ENCODE measurements at places on chromosomes 4 and X.

DNA sequence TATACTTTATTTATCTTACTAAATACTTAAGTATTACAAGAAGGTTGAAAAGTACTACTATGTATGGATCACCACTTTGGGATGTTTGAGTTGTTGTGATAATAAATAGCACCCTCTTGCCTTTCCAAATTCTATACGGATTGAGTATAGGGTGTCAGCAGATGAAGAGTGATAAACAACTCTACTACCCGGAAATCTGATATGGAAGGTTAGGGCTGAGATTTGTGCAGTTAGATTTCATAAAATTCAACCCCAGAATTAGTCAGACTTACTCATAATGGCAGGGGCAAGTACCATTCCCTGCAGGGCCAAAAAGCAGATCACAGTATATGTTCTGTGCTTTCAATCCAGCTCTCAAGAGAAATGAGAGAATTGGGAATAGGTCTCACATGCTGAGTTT is 1008.9 kb upstream of the PCDH7 start:
- no peak for DNase-seq

GRCh38 chr4:145882604-145883003 is 56.0 kb downstream of the ZNF827 start:
- no peak for DNase-seq

GRCh38 chr4:4572821-4573220 is 31.0 kb upstream of the STX18 start:
- DNase-seq, result no peak

DNA sequence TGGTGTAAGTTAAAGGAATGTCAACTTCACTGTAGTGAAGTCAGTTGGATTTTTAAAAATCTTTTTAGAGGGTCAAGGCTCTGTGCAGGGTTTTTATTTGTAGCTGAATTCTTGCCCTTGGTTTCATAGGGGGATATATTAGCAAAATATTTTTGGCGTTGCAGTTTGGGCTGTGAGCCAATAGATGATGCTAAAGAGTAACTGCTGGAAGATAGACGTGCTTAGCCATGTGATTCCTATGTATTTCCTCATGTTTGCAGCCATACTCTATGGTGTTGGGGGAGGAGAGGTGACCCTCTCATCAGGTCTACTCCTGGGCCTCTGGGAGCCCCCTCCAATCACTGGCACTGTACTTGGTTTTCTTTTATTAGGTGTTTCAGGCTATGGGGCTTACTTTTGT is 246.7 kb upstream of the ARHGAP24 start:
- DNase-seq, result no peak

- no peak for DNase-seq
These were observed 20.6 kb downstream of the SH3D19 start for GRCh38 chr4:151304755-151305154.

- no peak for DNase-seq
These were observed 32.5 kb downstream of the MEPE start for GRCh38 chr4:87865288-87865687.

DNA sequence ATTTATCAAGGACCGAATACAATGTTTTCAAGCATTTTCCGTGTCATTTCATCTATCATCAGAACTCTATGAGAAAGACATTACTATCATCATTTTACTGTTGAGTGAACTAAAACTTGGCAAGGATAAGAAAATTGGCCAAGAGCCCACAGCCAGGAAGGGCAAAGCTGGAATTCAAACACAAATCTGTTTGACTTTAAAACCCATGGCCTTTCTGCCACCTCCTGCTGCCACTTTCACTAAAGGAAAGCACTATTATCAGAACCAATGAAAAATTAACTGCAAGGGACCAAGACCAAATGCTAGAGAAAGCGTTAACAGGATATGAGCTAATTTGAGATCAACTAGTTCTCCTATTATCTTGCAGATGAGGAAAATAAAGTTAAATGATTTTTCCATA is 2759.2 kb downstream of the ARAP2 start:
- no peak for DNase-seq

- no peak for DNase-seq
These were observed 43.1 kb downstream of the CXXC4 start for GRCh38 chr4:104451573-104451972.

- no peak for DNase-seq
These were observed 48.1 kb upstream of the ARSJ start for GRCh38 chr4:114027596-114027995.

DNA sequence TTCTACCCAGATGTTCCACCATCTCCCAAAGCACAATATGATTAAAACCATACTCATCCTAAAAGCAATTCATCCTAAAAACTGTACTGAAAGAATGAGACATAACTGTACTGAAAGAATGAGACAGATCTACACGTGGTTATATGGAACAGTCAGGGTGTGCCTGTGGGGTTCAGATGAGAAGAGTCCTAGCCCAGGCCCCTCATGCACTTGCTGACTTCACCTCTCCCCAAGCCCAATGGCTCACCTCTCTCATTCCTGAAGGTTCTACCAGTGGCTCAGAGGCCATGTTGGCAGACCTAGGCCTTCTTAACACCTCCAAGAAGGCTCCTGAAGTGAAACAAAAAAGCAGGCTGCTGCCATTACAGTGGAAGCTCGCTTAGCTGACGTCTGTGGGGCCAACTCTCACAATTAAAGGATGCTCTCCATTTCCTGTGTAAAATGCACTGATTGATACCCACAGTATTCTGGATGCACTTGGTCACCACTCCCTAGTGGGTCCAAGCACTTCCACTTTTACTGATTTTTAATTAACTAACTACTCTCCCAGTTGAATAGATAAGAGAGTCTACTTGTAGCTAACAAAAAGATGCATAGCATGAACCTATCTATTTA is 3.8 kb downstream of the PLAC1 start:
- no peak for DNase-seq

Measured in CD4-positive, alpha-beta T cell treated with Interleukin-15 for 4 hours (primary cell).